ENCODE measurements at places on chromosomes 1 and 21.

DNA sequence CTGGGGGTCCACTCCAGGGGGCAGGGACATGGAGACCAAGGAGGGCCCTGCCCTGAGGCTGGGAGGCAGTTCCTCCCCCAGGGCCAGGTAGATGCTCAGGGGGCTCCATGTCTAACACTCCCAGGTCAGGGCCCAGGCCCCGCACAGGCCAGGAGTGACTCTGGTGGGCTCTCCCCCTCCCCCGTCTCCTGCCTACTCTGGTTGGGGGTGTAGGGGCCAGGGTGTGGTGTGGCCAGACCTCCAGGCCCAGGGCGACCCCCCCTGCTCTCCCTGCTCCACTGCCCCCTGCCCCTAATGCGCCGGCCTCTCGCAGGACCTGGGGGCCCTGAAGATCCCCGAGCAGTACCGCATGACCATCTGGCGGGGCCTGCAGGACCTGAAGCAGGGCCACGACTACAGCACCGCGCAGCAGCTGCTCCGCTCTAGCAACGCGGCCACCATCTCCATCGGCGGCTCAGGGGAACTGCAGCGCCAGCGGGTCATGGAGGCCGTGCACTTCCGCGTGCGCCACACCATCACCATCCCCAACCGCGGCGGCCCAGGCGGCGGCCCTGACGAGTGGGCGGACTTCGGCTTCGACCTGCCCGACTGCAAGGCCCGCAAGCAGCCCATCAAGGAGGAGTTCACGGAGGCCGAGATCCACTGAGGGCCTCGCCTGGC lies 19.7 kb upstream of the CCDC27 start:
- no peak for DNase-seq

DNA sequence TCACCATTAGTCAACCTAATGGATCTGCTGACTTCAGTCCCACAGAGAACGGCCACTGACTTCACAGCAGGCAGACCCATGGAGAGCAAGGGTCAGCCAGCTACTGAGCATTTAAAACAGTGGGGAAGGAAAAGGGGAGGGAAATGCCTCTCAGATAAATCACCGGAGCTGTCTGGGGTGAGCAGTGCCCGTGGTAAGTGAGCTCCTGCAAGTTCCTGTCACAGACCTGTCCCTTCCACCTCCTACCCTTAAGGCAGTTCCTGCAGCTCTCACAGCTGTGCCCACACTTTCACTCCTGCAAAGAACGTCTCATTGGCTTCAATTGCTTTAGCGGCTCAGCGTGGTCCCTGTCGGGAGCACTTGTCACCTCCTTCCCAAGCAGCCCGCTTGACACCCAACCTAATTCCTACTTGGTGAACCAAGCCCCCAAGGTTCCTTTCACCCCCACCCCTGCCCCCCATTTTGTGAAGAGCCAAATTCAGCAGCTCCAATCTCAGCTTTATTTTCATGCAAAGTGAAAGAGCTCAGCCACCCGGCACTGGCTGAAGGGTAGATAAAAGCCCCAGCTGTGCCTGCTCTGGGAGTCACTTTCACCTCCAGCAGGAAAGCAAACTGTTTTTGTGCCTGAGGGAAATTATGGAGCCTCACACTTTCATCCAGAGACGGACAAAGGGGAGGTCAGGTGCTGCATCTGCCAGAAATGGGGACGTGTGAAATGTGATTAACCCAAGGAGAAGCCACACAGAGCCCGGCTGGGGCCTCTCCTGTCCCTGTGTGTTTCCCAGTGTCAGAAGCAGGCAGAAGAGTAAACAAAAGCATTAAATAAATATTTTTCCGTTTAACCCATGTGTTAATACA lies 306.2 kb downstream of the TTLL7 start:
- no peak for DNase-seq

GRCh38 chr1:181149326-181150125 lies 61.0 kb downstream of the IER5 start:
- DNase-seq, result no peak

DNA sequence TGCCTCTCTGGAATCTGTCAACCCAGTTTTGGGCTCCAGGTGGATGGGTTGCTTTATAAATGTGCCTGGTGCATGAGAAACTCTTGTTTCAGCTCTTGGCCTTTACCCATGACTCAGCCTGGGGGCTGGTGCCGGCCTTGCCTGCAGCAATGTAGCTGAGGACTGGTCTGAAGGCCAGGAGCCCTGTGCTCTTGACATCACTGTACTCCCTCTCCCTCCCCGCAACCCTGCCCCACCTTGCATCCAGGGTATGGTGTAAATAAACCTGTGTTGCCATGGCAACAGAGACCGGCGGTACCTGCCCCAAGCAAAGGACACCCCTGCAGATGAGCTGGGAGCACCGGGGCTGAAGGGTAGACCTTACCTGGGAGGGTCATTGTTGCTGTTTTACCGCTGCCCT lies 13.3 kb downstream of the FAM151A start:
- DNase-seq, result no peak

GRCh38 chr1:228802386-228803220 lies 67.3 kb downstream of the RHOU start:
- DNase-seq, result no peak

GRCh38 chr1:201094832-201095231 lies 17.4 kb downstream of the CACNA1S start:
- DNase-seq, result no peak

GRCh38 chr1:244876228-244876910 lies 12.0 kb upstream of the HNRNPU start:
- DNase-seq, result no peak

- DNase-seq, result no peak
Observed at GRCh38 chr1:15559189-15559810, 25.6 kb downstream of the AGMAT start.
